ENCODE measurements at places on chromosomes 11 and 22.
A peak's percentile ranks its signal among the peaks of the same experiment; 100 is the strongest.

- peak; percentile 66 for DNase-seq
These were observed 321.0 kb downstream of the NTM start for GRCh38 chr11:131691181-131692041.

GRCh38 chr22:47105085-47105484 is 342.6 kb downstream of the TBC1D22A start:
- DNase-seq, result no peak

GRCh38 chr11:6251120-6251733 is 8.4 kb upstream of the CCKBR start:
- peak; percentile 92 for DNase-seq

- no peak for DNase-seq
These were observed 3901.6 kb upstream of the OR11H1 start for GRCh38 chr22:11626422-11626773.

- DNase-seq, result no peak
These were observed 50.7 kb downstream of the RRAS2 start for GRCh38 chr11:14308114-14308896.

All from islet precursor cell (in vitro differentiated cells).